ENCODE measurements at places on chromosomes 2 and 18.

- no peak for DNase-seq
Measured at GRCh38 chr18:46250812-46251173, 146.6 kb downstream of the HAUS1 start.

- DNase-seq, result no peak
Measured at GRCh38 chr2:125172181-125172580, 1147.1 kb downstream of the CNTNAP5 start.

- DNase-seq, result peak; percentile 89
Measured at GRCh38 chr2:238636269-238637073, 209.7 kb downstream of the ASB1 start.

DNA sequence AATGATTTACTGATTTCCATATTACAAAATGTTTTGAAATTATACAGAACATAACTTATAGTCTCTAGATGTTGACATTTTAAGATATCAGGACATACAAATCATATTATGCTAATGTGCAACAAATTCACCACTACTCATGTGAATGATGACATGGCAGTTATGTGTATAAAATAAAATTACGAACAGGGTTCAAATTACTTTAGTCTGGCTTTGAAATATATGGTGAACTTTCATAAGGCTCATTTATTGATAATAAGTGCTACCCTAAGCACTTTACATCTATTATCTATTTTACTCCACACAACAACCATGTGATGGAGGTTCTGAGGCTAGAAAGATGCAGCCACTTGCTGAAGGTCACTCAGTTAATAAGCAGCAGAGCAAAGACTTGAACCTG is 62.8 kb downstream of the PDE11A start:
- no peak for DNase-seq

DNA sequence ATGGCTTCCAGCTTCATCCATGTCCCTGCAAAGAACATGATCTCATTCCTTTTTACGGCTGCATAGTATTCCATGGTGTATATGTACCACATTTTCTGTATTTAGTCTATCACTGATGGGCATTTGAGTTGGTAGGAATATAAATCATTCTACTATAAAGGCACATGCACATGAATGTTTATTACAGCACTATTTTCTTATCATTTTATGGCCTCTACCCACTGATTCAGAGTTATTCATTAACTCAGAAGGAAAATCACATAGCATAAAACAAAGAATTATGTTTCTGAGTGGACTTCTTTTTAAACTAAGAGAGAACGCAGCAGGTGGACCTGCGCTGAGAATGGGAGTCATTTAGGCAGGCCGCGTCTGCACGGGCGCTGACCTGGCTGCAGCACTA is 619.6 kb downstream of the FBXO15 start:
- DNase-seq, result no peak

- DNase-seq, result no peak
Measured at GRCh38 chr2:180675170-180675569, 305.2 kb upstream of the UBE2E3 start.

GRCh38 chr2:53715568-53715967 is 52.0 kb upstream of the CHAC2 start:
- no peak for DNase-seq

GRCh38 chr18:79043288-79043687 is 25.9 kb upstream of the ATP9B start:
- DNase-seq, result no peak

DNA sequence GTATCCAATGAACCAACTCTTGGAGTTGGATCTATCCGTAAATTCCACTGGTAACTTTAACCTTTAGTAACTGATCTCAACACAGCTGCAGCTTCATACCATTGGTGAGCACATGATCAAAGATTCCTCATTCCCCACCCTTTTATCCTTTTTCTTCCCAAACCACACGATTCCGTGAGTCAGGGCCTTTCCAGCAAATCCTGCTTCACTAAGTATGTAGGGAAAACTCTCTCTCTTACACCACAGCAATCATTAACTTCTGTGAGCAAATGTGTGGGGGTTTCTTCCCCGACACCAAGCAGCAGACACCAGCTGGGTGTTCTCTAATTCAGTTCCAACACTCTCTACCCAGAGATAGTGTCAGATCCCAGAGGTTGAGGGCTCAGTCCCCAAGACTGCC is 23.5 kb downstream of the ELP2 start:
- peak; percentile 80 for DNase-seq

DNA sequence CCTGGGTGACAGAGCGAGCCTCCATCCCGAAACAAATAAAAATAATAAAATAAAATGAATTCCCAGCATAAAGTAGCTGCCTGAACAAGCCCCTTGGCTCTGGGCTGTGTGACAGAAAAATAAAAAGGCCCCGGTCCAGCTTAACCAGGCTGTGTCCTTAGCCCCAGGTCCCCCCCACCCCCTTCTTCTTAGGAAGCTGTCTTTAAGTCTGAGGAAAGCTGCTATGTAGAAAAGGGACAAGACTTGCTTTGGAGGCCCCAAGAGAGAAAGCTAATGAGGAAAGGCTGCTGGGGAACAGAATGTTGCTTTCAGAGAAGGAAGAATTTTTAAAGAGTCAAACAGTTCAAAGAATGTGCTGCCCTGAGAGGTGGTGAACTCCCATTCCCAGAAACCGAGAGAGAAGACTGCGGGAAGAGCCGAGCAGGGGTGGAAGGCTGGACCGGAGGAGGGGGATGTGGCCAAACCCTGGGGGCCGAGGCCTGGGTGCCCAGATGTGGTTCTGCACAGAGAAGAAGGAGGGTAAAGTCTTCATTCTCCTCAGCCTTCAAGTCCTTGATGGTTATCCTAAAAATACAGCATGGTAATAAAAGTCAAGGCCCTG is 61.9 kb downstream of the CENPO start:
- peak; percentile 44 for DNase-seq

GRCh38 chr18:46152808-46153617 is 48.8 kb downstream of the HAUS1 start:
- DNase-seq, result no peak

- DNase-seq, result no peak
Measured at GRCh38 chr2:56182420-56182819, 1.4 kb upstream of the CCDC85A start.

DNA sequence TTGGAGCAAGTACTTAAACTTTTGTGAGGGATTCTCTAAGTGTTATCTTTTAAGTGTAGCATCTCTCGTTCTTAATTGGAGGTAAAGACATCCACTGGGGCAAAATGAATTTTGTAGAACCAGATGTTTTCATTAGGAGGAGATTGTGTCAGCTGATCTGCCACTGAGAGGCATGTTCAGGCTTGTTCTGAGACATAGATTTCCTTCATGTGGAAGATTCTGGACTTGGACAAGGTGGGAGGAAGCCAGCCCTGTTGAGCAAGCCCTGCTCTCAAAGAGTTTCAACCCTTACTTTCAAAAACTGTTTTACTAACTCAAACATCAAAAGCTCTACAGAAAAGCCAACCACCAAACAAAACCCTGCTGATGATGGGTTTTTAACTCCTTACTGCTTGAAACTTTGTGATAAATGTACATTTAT is 6.5 kb downstream of the MAP4K4 start:
- peak; percentile 87 for DNase-seq

DNA sequence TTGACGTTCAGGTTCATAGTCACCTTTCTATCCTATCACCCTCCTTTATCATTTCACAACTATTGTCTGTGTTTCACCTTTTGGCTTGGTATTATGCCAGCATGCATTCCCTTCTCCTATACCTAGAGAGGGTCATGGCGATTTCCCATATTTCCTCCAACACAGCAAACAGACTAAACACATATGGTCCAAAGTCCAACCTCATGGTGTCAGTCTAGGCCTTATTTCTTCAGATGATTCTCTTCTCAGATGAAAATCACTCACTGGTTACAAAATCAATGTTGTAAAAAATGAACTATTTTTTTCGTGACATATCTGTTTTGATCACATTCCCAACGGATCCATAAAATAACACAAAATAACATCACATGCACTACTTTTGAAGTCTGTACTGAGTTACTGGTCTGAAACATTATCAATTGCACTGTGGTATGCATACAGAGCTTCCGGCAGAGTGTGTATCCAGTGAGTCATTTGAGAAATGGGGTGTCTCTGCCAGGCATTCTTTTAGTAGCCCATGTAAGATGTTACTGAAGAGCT is 204.8 kb upstream of the GALNT5 start:
- peak; percentile 78 for DNase-seq

- peak; percentile 96 for DNase-seq
Measured at GRCh38 chr2:19796035-19796695, 105.6 kb downstream of the TTC32 start.

DNA sequence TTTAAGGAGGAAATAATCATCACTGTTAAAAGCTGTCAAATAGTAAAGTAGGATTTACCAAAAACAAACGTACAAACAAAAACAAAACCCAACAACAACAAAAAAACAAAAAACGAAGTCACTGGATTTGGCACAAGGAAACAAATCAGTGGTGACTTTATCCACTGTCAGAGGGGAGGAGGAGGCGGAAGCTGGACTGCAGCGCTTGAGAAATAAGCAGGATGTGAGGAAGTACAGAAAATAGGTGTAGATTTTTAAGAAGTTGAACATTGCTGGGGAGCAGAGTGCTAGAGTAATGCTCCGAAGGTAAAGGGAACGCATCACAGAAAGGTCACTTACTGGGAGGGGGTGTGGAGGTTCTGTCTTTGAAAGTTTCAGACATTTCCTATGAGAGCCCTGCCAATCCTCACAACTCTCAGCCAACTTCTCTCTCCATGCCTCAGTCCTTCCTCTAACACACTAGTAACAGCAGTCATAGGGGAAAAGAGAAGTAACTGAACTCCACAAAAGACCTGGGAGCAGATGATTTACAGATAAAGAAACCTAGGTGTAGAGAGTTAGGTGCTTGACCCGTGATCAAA is 220.2 kb upstream of the SMAD7 start:
- no peak for DNase-seq

GRCh38 chr2:15700599-15701340 is 109.1 kb downstream of the DDX1 start:
- no peak for DNase-seq

DNA sequence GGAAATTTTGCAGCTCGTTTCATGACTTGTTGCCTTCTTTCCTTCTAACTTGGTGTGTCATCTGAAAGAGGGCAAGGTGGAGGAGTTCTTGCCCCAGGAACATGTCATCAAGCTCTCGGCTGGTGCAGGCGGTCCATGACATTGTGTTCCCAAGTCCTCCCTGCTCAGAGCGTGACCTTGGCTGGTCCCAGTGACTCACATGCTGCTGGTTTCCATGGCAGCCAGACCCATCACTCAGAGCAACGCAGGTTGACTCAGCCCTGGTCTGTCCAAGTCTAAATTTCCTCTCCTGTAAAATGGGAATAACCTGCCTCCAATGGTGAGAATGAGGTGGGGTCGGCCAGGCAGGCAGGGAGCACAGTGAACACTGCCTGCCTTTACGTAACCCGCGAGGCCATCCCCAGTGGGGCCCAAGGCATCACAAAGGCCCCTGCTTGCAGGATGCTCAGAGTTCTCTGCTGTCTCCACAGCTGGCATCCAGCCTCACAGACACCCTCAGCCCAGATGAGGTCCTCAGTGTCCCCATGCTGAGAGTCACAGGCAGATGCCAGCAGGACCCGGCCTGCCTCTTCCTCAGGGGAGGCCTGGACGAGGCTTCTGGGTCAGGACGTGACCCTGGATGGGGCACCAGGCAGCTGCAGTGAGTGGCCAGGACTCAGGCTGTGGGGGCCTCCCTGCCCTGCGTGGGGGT is 143.7 kb downstream of the TPO start:
- DNase-seq, result peak; percentile 30

- DNase-seq, result no peak
Measured at GRCh38 chr2:179177694-179178093, 86.9 kb downstream of the SESTD1 start.

- no peak for DNase-seq
Measured at GRCh38 chr18:35592298-35592697, 10.8 kb downstream of the GALNT1 start.

GRCh38 chr18:3269241-3269913 is 7.4 kb downstream of the MYL12B start:
- DNase-seq, result no peak

DNA sequence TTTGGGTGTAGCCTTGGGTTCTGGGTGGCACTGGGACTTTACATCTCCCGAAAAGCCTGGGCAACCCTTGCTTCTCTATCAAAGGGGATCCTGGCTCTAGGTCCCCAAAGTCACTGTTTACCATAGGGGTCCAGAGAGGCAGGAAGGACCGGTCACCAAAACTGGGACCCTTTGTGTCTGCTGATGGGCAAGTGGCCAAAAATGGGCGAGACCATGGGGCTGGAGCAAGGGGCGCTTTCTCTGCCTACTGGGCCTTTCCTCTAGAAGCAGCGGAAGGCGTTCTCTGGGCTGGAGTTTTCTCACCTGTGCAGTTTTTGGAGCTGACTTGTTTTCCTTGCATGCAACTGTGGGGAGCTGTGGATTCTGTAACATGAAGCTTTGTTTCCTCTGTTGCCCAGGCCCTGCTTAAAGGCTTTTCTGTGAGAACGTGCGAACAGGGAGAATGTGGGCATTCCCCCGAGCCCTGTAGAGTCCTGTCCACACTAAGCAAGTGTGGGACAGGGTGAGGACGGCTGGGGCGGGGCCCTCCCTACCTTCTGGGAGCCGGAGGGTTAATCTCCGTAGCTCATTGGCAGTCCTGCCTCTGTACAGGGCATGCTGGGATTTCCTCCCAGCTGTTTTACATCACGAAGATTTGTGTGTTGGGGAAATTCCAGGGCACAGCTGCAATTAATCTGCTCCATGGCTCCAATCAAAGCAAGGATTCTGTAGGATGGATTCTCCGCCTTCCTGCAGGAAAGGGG is 50.2 kb downstream of the TGOLN2 start:
- DNase-seq, result peak; percentile 84

GRCh38 chr2:234382131-234382530 is 114.8 kb downstream of the ARL4C start:
- DNase-seq, result no peak

DNA sequence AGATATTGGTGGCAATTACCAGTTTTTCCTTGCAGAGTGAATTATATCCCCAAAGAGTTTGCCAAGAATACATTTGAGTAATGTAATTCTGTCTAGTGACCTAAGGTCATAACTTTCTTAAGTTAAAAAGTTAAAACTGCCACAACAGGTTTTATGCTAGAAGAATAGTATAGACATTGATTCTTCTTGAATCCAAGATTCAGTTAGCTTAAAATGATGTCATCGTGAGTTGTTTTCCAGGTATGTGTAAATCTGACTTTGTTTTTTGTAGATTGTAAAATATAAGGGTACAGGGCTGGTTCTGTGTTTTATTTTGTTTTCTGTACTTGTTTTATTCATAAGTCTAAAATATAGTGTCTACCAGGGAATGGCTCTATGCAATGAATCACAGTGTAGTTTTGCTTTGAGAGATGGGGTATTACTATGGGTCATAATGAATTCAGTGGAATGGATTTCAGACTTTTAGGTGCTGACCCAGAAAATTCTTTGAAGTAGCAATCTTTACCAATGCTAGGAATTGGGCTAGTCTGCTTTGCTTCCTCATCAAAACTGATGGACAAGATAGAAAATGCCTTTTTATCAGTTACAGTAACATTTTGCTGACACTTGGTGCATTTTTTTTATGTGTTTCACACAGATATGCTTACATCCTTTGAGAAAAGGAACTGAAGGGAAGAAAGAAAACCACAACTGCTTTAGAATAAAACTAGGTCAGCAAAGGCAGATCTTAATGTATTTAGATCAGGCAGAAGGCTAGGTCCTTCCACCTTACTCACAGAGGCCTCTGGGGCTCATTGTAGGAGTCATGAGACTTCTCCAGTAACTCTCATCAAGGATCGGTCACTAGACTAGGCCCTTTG is 20.8 kb upstream of the MGAT5 start:
- no peak for DNase-seq

Data from fibroblast of gingiva (primary cell).